ENCODE measurements at places on chromosomes 3 and 15. TPM values are rescaled to one million over a fixed set of nuclear protein-coding genes. Genes with fewer than 3 reads are reported as not detected.
A peak's percentile ranks its signal among the peaks of the same experiment; 100 is the strongest.

Gene TERC
- 12.4 TPM for total RNA-seq

Gene CFAP91
- 0.25 TPM for total RNA-seq

Gene IMPG2
- total RNA-seq = 0.96 TPM

Gene RTP3
- total RNA-seq = not detected

Gene AMT
- total RNA-seq = 9.9 TPM

Gene ZMYND10
- total RNA-seq = 3.6 TPM

Gene NRROS
- 3.4 TPM for total RNA-seq

Gene LRTM1
- not detected for total RNA-seq

- peak; percentile 81 for DNase-seq
These were observed 451 bp downstream of the CHCHD4 start for GRCh38 chr3:14124223-14124614.

- no peak for DNase-seq
These were observed 163.6 kb downstream of the FAM43A start for GRCh38 chr3:194849166-194849875.

GRCh38 chr3:69095636-69096035 lies 10.9 kb downstream of the ARL6IP5 start:
- DNase-seq = no peak

DNA sequence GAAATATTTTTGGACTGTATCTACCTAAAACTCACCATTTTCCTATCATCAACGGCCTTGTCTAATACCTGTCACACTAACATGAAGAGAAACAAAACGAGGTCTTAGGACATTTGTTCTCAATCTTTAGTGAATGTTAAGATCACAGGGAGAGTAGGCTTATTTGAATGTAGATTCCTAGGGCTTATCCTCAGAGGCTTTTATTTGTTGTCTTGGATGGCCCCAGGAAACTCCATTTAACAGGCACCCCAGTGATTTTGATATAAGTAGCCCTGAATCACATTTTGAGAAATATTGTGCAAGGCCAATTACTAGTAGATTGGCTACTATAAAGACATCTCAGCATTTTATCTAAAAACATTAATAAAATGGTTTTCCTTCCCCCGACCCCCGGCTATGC lies 367.4 kb downstream of the GAP43 start:
- no peak for DNase-seq

GRCh38 chr3:152626226-152626625 lies 208.7 kb upstream of the P2RY1 start:
- no peak for DNase-seq

- no peak for DNase-seq
These were observed 39.1 kb downstream of the MEF2A start for GRCh38 chr15:99604865-99605264.

GRCh38 chr3:196643201-196643749 lies 3.8 kb downstream of the NRROS start:
- DNase-seq = peak; percentile 76

- no peak for DNase-seq
These were observed 11.7 kb downstream of the ONECUT1 start for GRCh38 chr15:52778457-52778856.

DNA sequence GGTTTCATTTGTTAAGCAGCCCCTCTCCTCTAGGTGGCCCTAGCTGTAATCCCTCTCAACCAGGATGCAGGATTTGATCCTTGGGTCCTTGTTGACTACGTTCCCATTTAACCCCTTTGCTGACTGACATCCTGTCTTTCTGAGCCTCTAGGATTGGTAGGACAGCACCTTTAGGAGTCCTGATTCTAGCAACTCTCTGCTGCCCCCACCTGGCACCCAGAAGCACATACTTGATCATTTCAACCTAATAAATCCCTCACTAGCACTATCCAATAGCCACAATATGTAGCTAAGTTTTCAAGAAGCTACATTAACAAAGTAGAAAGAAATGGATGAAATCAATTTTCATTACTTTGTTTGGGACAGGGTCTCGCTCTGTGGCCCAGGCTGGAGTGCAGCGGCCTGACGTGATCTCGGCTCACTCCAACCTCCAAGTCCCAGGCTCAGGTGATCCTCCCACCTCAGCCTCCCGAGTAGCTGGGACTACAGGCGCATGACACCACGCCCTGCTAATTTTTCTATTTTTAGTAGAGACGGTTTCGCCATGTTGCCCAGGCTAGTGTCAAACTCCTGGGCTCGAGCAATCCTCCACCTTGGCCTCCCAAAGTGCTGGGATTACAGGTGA lies 28.3 kb downstream of the RSL24D1 start:
- DNase-seq = no peak

DNA sequence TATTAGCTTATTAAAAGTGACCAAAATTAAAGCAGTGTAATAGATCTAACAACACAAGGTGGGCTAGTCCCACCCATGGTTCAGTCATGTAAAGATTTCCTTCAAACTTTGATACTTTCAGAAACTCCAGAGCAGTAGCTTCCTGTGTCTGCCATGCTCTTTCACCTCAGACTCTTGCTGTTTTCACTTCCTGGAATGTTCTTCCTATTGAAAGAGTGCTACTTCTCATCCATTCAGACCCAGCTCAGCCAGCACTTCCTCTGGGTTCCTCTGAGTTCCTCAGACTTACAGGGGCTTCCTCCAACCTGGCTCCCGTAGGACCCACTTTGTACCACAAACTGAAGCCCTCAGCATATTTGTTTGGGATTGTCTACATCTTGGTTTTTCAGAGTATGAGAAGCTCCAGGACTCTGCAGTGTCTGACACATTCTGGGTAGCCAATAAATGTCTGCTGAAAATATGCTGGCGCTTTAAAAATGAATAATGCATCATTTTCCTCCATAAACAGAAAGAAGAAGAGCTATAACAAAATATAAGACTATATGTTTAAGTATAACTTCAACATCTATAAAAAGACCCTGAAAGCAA lies 18.0 kb downstream of the NCEH1 start:
- DNase-seq = no peak

All from naive thymus-derived CD8-positive, alpha-beta T cell (primary cell).